ENCODE measurements at places on chromosomes 12 and 14.

GRCh38 chr12:27291862-27292261 is 40.8 kb upstream of the BMAL2 start:
- no peak for DNase-seq

DNA sequence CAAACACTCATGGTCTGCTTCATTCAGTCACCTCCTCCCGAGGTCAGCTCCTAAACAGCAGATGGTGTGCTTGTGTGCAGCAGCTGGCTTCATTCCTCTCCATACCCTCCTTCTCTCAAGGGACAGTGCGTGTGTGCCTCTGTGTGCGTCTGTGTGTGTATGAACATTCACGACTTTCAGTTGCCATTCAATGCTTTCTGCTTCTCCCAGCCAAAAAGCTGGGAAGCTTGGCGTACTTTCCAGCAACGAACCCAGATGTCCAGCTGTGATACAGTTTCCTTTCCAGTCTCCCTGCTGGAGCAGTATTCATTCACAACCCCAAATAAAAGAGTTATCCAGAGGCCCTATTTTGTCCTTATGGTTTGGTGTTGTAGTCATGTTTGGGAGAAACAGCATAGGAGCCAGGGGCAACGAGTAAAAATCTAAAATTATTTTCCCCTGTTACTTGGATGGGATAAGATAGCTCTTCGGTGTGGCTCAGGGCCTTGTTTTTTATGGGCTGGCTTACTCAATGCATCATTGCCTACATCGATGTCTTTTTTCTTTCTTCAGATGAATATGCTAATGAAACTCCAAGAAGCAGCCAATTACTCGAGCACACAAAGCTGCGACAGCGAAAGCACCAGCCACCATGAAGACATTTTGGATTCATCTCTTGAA is 379.3 kb downstream of the NAV3 start:
- DNase-seq = peak; percentile 92

- no peak for DNase-seq
These were observed 300.8 kb downstream of the SSPN start for GRCh38 chr12:26496170-26496569.

GRCh38 chr12:131672941-131673887 is 37.7 kb upstream of the SFSWAP start:
- no peak for DNase-seq

DNA sequence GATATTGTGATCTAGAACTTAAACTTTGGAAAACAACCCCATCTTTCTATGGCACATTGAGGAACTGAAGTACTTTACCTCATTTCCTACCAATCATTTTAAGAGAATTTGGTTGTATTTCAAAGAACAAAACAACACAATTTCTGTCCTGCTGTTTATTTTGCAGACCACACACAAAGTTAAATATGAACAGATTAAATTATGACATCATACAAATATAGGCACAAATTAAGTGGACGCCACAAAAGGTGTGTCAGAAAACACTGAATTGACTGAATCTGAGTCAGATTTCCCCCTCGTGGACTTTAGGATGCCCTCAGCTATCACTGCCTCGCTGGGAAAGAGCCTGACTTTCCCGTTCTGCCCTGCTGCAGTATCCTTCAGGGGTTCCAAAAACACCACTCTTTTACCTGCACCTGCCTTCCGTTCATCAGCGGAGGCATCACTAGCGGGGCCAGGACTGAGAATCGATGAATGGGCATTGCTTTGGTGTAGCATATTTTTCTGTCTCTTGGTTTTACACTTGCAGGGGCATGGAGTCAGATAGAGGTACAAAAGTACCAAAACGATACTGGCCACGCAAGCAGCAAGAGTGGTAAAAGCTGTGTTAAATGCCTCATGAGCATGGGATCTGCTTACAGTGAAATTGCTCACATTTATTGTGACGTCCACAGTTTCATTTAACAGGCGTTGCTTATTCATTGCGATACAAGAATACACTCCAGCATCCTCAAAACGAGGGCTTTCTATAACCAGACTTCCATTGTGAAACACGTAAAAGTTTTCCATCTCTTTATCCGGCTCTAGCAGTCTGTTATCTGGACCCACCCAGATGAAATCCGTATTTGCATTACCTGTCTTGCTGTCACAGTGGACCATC is 2.0 kb upstream of the PCED1B start:
- no peak for DNase-seq

DNA sequence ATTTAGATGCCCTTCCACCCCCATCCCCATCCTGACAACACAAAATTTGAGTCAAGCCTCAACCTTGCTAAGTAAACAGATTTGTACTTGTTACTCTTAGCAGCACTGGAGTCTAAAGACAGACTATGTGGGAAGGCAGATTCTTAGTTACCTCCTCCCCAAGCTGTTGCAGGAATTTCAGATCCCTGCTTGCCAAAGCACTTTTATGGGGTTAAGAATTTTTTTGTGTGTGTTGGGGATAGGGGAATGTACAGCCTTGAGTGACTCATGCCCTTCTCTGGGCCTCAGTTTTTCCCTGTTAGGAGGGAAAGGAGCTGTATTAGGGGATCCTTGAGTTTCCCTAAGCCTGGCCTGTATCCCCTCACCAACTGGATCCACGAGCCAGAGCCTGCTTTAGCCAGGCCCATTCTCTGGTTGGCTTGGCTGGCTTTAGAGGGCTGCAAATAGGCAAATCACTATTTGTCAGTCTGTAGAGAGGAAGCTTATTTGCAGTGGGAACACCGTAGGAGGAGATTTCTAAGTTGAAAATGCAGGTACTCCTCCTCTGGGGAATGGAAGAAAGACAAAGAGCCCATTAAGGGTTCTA is 27.7 kb upstream of the RNU6-8 start:
- peak; percentile 45 for DNase-seq

- DNase-seq = peak; percentile 21
These were observed 24.1 kb upstream of the RAB35 start for GRCh38 chr12:120140603-120141002.

GRCh38 chr14:75433631-75434071 is 5.8 kb downstream of the JDP2 start:
- DNase-seq = peak; percentile 46

GRCh38 chr12:5166976-5167375 is 123.3 kb downstream of the KCNA5 start:
- peak; percentile 94 for DNase-seq

DNA sequence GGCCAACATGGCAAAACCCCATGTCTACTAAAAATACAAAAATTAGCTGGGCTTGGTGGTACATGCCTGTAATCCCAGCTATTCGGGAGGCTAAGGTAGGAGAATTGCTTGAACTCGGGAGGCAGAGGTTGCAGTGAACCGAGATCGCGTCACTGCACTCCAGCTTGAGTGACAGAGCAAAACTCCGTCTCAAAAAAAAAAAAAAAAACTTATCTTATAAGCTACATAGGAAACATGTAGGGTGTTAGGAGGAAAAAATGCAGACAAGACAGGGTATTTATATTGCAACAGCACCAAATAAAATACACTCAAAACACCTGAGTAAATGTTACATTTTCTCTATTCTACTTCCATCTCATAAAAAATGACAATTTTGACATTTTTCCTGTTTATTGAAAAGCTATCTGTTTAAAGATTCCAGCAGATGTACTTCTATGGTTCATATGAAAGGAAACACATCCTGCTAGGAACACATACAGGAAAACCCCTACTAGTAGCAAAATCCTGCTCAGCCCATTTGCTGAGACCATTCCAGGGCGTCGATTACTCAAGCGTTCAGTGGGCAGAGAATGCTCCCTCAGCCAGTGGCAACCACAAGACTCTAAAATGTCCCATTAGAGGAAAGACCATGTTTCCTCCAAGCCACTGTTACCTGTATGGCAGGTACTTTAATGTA is 19.7 kb downstream of the CORO1C start:
- no peak for DNase-seq

GRCh38 chr12:67920413-67920812 is 68.8 kb upstream of the IFNG-AS1 start:
- DNase-seq = no peak

DNA sequence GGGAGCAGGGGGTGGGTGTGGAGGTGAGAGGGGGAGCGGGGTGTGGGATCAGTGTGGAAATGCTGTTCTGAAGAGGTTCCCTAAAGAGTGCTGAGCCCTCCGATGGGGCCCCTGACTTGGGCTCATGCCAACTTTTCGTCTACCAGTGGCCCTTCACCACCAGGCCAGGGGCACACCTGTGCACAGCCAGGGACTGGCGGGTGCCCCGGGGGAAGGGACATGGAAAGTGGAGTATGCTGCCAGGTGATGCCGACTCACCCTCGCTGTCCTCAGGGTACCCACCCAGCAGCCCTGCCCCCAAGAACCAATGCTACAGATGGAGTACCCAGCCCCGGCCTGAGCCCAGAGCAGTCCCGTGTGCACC is 26.2 kb downstream of the AMN start:
- DNase-seq = no peak

- DNase-seq = no peak
These were observed 101.7 kb upstream of the CCDC175 start for GRCh38 chr14:59678352-59678751.

DNA sequence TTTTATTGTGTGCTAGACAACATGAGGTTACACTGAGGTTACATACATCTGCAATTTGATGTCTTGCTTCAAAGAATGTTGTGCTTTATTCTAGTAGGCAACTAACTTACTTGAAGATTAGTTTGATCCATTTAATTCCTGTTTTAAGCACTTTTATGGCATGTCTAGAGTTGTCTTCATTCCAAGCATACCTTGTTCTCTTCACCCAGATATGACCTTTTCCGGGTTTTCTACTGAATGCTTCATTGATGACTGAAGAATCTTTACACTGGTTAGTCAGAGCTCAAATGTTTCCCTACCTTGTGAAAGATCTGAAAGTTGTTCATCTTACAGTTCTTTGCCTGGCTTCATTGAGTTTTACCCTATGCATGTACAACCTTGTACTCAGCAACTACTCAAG is 274.0 kb upstream of the KITLG start:
- peak; percentile 61 for DNase-seq

DNA sequence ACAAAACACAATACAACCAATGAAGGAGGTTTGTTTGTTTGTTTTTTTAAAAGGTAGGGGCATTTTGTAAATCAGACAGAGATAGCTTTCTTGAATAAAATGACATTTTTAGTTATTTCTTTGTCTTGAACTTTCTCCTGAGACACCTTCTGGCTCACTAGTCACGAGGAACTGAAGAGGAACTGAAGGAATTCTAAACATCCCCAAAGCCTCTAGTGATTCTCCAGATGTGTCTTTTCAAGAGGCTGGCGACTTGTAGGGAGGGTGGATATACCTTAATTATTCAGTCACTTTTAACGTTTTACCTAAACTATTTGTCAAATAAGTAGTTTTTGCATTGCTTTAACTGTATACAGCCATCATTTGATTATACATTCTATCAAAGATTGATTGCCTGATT is 211.2 kb upstream of the LRIG3 start:
- DNase-seq = no peak

DNA sequence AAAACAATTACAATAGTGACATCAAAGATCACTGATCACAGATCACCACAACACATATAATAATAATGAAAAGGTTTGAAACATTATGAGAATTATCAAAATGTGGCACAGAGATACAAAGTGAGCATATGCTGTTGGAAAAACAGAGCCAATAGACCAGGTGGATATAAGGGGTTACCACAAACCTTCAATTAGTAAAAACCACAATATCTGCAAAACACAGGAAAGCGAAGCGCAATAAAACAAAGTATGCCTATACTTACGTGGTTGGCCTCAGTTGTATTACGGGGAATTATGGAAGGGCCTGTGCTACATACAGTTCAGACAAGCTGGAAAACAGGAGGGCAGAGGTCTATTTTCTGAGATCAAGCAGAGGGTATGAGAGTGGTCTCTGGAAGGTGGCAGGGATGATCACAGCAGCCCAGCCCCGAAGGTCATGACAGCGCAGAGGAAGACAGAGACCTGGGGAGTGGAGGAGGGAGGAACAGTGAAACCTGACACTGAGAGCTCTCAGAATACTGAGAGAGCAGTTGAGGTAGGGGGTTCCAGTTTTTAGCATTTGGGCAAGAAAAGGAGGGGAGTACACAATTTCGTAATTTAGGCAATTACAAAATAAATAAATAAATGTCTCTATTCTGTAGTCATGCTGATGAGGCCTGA is 41.3 kb downstream of the IFNG start:
- no peak for DNase-seq

GRCh38 chr12:131732-132495 is 65.3 kb downstream of the IQSEC3 start:
- no peak for DNase-seq

GRCh38 chr14:64209444-64210131 is 84.6 kb downstream of the ESR2 start:
- DNase-seq = no peak

- DNase-seq = no peak
These were observed 840 bp downstream of the MRPL52 start for GRCh38 chr14:22830443-22831010.

- DNase-seq = no peak
These were observed 3.7 kb upstream of the ZNF384 start for GRCh38 chr12:6692888-6693287.

DNA sequence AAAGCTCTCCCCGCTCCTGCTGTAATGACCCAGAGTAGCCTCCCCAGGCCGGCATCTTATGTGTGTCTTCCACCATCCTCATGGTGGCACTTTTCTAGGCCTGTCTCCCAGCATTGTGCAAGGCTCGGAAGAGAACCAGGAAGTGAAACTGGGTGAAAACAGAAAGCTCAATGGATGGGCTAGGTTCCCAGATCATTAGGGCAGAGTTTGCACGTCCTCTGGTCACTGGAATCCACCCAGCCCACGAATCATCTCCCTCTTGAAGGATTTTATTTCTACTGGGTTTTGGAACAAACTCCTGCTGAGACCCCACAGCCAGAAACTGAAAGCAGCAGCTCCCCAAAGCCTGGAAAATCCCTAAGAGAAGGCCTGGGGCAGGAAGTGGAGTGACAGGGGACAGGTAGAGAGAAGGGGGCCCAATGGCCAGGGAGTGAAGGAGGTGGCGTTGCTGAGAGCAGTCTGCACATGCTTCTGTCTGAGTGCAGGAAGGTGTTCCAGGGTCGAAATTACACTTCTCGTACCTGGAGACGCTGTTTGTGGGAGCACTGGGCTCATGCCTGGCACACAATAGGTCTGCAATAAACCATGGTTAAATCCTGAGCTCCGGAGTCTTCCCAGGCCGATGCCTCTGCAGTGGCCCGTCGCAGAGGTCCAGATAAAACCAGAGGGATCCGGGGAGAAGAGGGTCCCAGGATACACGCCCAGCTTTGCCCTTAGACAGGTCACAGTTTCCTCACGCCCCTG is 15.6 kb downstream of the ACVRL1 start:
- peak; percentile 71 for DNase-seq

- peak; percentile 83 for DNase-seq
These were observed 4.3 kb downstream of the MFAP5 start for GRCh38 chr12:8658346-8658745.

DNA sequence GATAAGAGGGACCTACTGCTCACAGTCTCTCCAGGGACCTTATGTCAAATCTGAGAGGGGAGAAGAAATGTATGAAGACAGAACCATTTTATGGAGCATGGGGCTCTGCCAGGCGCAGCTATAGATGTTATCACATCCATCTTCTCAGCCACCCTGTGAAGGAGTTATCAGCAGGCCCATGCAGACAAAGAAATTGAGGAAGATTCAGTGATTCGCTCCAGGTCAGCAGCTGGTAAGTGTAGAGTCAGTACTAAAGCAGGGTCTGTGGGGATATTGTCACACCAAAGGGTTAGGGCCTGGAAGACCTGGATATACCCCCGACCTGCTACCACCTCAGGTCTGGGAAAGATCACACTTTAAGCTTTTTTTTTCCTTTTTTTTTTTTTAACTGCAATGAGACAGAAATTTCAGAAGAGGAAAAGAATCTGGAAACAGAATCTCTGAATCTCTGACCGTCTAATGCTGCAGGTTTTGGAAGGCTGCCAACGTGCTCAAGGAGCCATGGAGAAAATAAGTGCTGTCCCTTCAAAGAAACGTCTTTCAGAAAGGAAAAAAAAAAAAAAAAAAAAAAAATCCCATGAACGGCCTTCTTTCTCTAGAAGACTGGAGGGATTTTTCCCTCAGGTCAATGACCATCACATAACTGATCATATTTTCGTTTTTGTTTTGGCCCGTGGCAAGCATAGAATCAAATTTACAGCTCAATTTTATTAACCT is 73.3 kb upstream of the PLEKHG7 start:
- DNase-seq = peak; percentile 53

Data from LHCN-M2 (cell line).